ENCODE measurements at places on chromosomes 12 and 14. TPM values are rescaled to one million over a fixed set of nuclear protein-coding genes. Genes with fewer than 3 reads are reported as not detected.
A peak's percentile ranks its signal among the peaks of the same experiment; 100 is the strongest.

- DNase-seq, result no peak
These were observed 1.0 kb downstream of the KCNA1 start for GRCh38 chr12:4910502-4911315.

GRCh38 chr14:22986508-22987054, 4.2 kb upstream of the AJUBA start:
- DNase-seq, result peak; percentile 90

GRCh38 chr14:38751459-38751858, 351.6 kb downstream of the SEC23A start:
- DNase-seq, result no peak

DNA sequence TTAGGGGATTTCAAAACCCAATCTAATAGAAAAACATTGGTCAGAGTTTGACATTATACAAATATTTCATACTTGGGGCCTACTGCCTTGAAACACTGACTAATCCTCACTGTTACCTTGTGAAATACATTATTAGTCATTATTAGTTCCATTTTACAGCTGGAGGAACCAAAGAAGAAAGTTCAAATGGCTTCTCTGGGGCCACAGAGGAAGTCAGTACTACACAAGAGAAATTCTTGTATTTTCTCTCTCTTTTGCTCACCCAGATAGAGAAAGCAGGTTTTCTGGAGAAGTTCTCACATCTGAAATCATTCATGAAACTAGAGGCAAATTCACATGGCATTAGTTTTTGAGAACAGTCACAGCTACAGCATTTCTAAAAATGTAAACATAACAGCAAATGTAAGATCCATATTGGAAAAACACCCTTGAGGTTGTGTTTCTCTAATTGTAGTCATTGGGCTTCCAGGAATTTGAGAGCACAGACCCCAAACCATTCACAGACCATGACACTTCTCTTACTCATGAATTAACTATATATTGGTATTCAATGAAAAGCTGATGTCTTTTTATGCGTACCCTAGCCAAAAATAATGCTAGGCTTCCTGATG, 83.0 kb downstream of the LLPH start:
- DNase-seq, result no peak

- no peak for DNase-seq
These were observed 58.0 kb upstream of the DAAM1 start for GRCh38 chr14:59130462-59130861.

GRCh38 chr12:8680533-8680932, 17.3 kb upstream of the RIMKLB start:
- DNase-seq, result no peak

GRCh38 chr14:96037891-96038557, 1.1 kb upstream of the C14orf132 start:
- DNase-seq, result no peak

- no peak for DNase-seq
These were observed 4.5 kb downstream of the USP30 start for GRCh38 chr12:109056891-109057290.

GRCh38 chr12:45294906-45295305, 79.0 kb downstream of the ANO6 start:
- DNase-seq, result no peak

DNA sequence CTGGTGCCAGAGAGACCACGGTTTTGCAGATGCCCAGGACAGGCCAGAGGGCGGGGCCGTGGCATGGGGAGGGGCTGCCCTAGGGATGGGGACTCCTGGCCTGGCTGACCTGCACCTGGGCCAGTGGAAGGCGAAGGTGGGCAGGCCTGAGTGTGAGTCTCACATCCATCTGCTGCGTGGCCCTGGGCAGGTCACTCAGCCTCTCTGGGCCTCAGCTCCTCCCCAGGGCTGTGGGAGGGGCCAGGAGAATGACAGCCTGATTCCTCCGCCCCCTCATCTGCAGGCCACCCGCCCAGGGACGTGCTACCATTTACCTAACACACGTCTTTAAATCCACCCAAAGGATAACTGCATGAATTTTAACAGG, 90.9 kb downstream of the GALNT9 start:
- no peak for DNase-seq

The ZBTB25 gene
- 40.5 TPM for total RNA-seq

The TAS2R9 gene
- not detected for total RNA-seq

The VTI1B gene
- 73.3 TPM for total RNA-seq

The SLC7A7 gene
- 0.60 TPM for total RNA-seq

Data from activated CD4-positive, alpha-beta memory T cell treated with anti-CD3 and anti-CD28 coated beads, Interleukin-2, amount 10 ng/mL, durations not matched to agents 7 days and 5 days (primary cell).